EH (cell line): ENCODE measurements at places on chromosomes 3 and 15.

GRCh38 chr15:82730022-82730530, 20.4 kb upstream of the AP3B2 start:
- no peak for DNase-seq

DNA sequence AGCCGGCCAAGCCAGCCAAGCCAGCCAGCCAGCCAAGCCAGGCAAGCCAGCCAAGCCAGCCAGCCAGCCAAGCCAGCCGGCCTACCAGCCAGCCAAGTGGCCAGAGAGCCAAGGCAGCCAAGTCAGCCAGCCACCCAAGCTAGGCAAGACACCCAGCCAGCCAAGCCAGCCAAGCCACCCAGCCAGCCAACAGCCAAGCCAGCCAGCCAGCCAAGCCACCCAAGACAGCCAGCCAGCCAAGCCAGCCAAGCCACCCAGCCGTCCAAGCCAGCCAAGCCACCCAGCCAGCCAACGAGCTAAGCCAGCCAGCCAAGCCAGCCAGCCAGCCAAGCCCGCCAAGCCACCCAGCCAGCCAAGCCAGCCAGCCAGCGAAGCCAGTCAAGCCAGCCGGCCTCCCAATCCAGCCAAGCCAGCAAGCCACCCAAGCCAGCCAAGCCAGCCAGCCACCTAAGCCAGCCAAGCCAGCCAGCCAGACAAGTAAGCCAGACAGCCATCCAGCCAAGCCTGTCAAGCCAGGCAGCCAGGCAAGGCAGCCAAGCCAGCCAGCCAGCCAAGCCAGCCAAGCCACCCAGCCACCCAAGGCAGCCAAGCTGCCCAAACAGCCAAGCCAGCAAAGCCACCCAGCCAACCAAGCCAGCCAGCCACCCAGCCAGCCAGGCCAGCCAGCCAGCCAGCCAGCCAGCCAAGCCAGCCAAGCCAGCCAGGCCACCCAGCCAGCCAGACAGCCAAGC, 200.5 kb downstream of the GOLGA6L6 start:
- DNase-seq, result no peak

GRCh38 chr3:119562307-119562961, 3.0 kb upstream of the CD80 start:
- no peak for DNase-seq

GRCh38 chr15:43215961-43216360, 4.9 kb downstream of the EPB42 start:
- DNase-seq, result no peak

DNA sequence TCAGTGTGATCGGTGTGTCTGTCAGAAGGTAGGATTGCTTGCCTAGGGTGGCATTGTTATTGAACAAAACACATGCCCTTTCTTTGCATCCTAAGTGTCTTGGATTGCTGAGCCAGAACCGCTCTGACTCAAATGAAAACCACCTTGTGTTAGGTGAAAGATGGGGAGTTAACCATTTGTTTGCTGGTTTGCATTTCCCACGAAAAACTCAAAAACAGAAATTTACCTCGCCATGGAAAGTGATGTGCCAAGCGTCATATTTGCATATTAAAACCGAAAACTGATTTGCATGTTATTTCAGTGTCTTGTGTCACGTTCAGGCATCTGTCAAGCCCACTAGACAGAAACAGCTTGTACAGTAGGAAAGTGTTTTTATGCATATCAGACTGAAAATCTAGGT, 474.6 kb upstream of the TPRG1 start:
- DNase-seq, result no peak

DNA sequence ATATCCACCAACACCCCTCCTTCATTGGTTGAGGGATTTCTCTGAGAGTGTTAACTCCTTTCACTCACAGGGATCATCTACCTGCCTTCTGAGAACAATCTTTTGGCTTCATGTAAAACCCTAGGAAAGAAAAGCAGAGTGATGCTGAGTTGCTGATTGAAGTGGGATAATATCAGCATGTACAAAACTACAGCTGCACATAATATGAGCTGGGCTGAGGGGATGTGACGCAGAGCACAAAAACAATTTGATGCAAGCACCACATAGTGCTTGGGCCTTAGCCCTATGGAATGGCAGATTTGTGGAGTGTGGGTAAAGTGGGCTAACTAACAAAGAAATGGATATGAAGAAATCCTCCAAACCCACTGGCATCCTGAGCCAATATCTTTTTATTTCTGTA, 267.6 kb upstream of the KCNH8 start:
- no peak for DNase-seq

GRCh38 chr3:140198242-140198641, 263.3 kb downstream of the CLSTN2 start:
- DNase-seq, result no peak

- no peak for DNase-seq
These were observed 276.4 kb upstream of the TLE3 start for GRCh38 chr15:70374096-70374495.

- DNase-seq, result no peak
These were observed 212.0 kb upstream of the TLE3 start for GRCh38 chr15:70309716-70310115.

DNA sequence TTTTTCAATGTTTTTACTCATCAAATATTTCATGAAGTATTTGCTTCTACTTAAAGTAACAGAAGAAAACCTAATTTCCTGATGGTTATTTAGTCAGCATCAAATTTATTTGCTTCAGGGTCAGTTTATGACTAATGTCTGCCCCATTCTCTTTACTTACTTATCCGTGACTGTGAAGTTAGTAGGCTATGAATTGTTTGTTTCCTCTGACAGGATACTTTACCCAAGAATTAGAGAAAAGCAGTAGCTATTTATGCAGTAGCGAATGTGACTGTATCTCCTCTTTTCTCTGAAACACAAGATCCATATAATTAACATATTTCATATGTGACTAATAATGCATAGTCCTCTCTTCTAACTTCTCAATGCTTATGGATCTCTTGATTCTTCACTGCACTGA, 329.9 kb upstream of the ROBO1 start:
- DNase-seq, result no peak

DNA sequence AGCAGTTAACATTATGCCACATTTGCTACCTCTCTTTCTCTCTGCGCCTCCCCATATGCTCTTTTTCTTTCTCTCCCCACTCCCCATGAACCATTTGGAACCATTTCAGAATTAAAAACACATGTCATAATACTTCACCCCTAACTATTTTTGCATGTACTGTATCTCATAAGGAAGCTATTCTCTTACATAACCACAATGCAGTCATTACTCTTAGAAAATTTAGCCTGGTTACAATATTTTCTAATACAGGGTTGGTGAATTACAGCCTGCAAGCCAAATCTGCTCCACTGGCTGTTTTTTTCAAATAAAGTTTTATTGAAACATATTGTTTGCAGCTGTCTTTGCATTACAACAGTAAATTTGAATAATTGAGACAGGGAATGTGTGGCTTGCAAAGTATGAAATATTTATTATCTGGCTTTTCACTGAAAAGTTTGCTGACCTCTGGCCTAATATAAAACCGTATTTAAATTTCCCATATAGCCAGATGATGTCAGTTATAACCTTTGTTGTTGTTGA, 62.8 kb downstream of the SGO1 start:
- DNase-seq, result no peak

GRCh38 chr3:37598808-37599581, 262.7 kb upstream of the CTDSPL start:
- DNase-seq, result no peak

- DNase-seq, result no peak
These were observed 39.1 kb downstream of the MAP2K1 start for GRCh38 chr15:66425837-66426236.

- no peak for DNase-seq
These were observed 144.1 kb upstream of the GALNT15 start for GRCh38 chr3:16030342-16030741.

GRCh38 chr3:182692695-182693094, 100.6 kb upstream of the ATP11B start:
- no peak for DNase-seq

- no peak for DNase-seq
These were observed 36.1 kb downstream of the IL17RD start for GRCh38 chr3:57128826-57129667.
